ENCODE measurements at places on chromosomes 6 and 20.

DNA sequence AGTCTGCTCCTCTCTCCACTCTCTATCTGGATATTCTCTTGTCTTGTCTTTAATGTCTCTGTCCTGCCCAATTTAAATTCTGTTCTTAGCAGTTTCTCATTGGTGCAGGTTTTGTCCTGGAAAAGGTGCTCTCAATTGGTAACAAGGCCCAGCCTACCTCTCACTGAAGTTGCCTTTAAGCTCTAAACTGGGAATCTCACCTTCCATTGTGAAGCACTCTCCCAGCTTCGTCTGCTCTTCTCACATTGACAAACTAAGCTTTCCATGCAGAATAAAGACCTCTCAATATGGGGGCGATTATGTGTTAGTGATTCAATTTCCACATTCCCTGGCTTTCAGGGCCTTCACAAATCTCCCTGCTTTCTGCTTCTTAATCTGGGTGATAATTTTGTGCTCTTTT, 1712.2 kb downstream of the GRIK2 start:
- DNase-seq, result no peak

GRCh38 chr6:90435207-90435899, 138.7 kb upstream of the BACH2 start:
- no peak for DNase-seq

DNA sequence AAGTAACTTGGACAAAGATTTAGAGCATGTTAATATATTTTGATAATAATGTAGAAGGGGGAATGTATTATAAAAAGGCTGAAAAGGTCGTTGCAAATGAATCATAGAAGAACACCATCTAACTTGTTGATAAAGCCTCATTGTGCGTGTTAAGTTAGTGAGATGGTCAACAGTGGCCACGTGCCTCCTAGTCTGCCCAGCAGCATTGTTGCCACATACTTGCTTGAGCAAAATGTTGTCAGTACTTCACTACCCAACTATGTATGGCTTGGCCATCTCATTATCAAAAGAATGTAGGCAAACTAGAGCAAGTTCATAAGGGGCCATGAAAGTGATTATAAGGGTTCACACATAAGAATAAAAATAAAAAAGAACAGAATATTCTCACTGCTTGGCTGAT, 84.6 kb downstream of the PHACTR1 start:
- DNase-seq, result no peak

DNA sequence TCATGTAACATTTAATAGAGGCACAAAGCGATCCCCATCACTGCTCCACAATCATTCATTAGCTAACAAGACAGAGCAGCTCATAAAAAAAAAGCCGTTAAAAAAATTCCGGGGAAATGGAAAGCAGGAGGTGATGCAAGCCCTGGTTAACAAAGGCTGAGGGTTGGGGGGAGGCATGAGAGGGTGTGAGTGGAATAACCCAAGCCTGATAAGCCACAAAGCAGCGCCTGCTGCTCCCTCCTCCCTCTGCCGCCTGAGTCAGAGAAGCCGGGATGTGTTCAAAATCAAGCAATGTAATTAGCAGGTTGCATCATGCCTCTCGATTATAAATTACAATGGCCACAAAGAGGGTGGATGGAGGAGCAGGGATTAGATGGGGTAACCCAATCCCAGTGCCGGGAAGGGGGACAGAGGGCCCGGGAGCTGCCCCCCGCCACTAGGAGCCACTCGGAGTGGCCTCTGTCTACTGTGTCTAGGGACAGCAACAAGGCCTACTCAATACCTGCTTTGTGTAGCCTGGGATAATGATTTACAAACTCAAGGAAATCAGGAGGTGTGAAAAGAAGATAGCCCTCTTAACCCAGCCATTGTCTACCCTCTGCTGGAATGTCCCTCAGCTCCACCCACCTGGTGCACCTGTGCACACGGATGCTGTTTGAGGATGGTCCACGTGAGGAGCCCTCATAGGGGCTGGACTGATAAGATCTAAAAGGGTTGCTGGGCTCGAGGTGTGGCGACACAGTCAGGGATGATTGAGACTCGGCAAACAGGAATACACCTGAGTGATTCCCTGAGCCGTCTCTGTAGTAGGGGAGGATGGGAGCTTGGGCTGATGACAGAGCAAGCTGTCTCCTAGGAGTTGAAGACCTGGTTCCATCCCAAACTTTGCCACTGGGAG, 156.9 kb downstream of the VEGFA start:
- no peak for DNase-seq

- DNase-seq, result no peak
Measured at GRCh38 chr6:33935439-33936080, 131.8 kb upstream of the MLN start.

DNA sequence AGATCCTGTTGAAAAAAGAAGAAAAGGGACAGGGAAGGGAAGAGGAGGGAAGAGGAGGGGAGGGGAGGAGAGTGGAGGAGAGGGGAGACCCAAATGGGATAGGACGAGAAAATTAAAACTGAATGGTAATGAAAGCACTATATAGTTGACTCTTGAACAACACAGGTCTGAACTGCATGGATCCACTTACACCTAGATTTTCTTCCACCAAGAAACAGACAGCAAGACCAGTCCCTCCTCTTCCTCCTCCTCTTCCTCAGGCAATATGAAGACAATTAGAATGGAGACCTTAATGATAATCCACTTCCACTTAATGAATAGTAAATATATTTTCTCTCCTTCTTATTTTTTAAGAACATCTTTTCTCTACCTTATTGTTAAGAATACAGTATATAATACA, 113.5 kb downstream of the EPB41L2 start:
- no peak for DNase-seq

DNA sequence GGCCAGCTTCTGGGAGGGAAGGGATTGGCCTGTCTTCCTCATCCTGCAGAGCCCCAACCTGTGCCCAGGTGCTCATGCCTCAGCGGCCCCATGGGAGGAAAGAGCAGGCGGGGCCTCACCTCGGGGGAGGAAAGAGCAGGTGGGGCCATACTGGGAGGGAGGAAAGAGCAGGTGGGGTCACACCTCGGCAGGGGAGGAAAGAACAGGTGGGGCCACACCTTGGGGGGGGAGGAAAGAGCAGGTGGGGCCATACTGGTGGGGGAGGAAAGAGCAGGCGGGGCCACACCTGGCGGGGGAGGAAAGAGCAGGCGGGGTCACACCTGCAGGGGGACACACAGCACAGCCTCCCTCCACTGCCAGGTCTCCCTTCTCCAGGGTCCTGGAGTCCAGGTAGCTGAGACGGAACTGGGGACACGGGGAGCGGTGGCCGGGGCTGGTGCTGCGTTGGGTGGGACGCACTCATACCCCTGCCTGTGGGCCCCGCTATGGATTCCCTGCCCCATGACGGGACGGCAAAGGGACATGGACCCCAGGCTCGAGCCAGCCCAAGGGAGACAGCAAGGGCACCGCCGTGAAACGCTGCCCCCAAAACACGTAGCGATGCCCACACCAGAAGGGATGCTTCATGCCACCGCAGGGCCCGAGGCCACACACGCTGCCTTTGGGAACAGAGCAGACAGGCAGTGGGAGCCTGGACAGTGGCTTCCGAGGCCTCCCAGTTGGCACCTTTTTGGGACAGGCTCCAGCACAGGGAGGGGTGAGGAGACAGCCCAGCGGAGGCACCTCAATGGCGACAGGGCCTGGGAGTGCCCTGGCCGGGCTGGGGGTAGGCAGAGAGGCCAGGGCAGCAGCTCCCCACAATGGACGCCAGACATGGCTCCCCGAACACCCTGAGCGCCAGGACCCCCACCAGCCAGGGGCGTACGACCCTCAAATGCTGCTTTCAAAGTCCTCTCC, 43.3 kb upstream of the CHRNA4 start:
- no peak for DNase-seq

Data from stimulated activated CD8-positive, alpha-beta memory T cell treated with anti-CD3 and anti-CD28 coated beads, Interleukin-12 subunit alpha, Interleukin-12 subunit beta, amount 100 ng/mL, for 4 hours (primary cell).